NCI-H524 treated with DMSO at 0.1 percent for 48 hours (cell line): ENCODE measurements at places on chromosomes 12 and 14.

DNA sequence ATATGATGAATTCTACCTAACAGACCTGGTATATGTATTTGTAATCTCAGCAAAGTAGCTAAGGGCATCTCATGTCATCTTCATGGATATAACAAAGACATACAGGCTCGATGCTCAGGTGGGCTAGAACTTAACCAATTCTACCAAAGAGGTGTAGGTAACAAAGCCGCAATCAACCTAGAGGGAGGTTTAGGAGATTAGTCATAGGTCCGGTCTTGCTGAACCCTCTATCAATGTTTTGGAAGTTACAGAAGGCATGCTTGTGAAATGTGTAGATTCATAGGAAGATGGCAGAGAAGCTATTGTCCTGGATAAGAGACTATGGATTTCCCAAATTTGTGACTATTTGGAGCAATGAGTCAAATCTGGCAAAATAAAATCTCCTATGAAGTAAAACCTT lies 42.6 kb upstream of the SYCP3 start:
- DNase-seq = no peak

DNA sequence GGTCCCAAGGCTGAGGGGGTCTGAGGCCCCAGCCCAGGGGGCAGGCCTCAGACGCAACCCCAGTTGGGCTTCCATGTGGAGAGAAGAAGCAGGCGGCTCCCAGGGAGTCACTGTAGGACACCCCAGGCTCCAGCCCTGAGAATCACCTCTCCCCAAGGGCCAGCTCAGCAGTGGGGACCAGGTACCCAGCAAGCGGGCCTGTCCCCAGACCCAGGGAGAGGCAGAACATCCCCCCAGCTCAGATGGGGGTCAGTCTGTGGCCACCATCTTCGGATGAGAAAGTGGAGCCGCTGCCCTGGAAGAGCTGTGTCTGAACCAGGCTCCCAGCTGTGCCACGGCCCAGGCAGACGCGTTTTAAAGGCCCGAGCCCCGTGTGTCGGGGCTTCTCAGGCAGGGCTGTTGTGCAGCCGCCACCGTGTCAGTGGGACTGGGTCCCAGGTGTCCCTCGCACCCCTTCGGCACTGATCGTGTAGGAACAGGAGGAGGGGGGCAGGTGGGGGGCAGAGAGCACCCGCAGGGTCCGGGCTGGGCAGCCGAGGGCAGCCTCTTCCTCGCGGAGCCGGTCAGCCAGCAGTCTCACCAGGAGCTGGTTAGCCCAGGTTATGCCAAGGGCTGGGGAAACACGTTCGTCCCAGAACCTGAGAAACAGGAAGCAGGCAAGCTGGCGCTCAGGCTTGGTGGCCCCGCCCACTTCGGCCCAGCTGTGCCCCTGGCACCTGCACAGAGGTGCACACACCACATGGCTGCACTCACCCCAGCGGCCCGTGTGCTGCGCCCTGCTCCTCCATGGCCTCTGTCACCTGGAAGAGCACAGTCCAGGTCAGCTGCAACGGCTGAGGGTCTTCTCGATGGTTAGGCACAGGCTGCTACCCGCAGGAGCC lies 16.6 kb downstream of the XRCC3 start:
- DNase-seq = no peak

- DNase-seq = peak; percentile 52
Observed at GRCh38 chr12:26452511-26452910, 257.1 kb downstream of the SSPN start.

GRCh38 chr14:94394581-94395207 lies 6.3 kb upstream of the SERPINA1 start:
- no peak for DNase-seq

- DNase-seq = no peak
Observed at GRCh38 chr12:60266381-60266852, 670.6 kb downstream of the SLC16A7 start.

- no peak for DNase-seq
Observed at GRCh38 chr14:105937253-105938054, 411.1 kb downstream of the TMEM121 start.

- DNase-seq = no peak
Observed at GRCh38 chr12:131950182-131950913, 606 bp downstream of the EP400 start.

- DNase-seq = no peak
Observed at GRCh38 chr14:67764496-67764895, 51.9 kb downstream of the ZFYVE26 start.

- DNase-seq = no peak
Observed at GRCh38 chr14:86858591-86858990, 1134.4 kb downstream of the GALC start.

DNA sequence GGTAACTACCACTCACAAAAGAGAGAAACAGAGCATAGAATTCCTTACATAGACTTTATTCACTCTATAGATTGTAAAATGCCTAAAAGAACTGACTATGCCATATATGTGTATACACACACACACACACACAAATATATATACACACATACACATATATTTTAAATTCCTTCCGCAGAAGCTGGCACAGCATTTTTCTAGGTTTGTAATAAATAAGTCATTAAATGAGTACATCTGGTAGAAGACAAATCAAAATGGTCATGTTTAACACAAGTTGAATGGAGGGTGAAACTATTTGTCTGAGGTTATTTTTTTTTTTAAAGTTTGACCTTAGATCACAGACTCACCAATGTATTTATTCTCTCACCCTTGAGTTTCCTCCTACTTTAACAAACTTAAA lies 58.2 kb downstream of the CCER1 start:
- no peak for DNase-seq

- no peak for DNase-seq
Observed at GRCh38 chr14:54446161-54446693, 5.1 kb upstream of the CNIH1 start.

- no peak for DNase-seq
Observed at GRCh38 chr14:63032076-63032475, 13.2 kb downstream of the KCNH5 start.

DNA sequence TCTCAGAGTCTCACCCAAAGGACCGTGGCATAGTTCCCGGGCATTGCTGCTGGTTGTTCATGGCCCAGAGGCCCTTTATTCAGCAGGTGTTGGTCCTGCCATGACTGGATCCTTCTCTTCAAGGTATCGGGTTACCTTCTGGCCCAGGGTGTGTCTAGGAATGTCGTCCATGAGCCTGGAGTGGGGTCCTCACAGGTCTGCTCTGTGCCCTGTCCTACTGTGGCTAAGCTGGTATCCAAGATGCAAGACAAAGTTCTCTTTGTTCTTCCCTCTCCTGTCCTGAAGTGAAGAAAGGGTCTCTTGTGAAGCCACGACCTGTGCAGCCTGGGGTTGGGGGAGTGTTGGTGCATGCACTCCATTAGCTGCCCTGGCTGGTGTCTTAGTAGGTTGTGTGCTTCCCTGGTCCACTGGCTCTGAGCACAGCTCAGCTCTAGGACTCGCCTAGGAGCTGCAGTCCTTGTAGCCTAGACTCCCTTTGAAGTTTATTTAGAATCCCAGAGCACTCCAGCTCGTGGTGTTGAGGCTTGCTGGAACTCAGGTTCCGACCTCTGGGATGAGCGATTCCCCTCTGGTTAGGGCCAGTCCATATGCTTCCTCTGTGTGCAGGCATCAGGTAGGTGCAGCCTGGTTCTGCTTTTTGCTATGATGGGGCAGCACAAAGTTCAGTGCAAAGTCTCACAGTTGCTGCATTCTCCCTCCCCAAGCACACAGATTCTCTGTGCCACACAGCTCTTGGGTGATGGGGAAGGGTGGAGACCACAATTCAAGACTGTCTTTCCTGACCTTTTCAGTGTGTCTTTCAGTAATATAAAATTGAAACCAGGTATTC lies 117.4 kb downstream of the NUBPL start:
- DNase-seq = no peak

GRCh38 chr14:69753860-69754259 lies 13.1 kb upstream of the SRSF5 start:
- DNase-seq = no peak

GRCh38 chr12:70719672-70720420 lies 82.6 kb upstream of the PTPRB start:
- no peak for DNase-seq

DNA sequence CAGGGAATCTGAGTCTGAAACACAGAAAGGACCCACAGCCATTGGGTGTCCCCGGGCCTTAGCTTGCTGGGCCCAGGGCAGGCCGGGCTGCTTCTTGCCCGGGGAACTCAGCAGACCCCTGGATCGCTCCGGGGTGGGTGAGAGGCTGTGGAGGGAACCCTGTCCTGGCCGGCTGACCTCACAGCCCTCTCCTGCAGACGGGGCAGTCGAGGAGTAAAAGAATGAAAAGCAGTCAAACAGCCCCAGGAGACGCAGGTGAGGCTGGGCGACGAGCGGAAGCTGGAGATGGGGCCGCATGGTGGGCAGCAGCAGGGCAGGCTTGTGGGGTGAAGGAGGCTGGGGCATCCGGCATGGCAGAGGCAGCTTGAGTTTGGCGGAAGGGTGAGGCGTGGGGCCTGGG lies 57.0 kb downstream of the KIF26A start:
- no peak for DNase-seq

DNA sequence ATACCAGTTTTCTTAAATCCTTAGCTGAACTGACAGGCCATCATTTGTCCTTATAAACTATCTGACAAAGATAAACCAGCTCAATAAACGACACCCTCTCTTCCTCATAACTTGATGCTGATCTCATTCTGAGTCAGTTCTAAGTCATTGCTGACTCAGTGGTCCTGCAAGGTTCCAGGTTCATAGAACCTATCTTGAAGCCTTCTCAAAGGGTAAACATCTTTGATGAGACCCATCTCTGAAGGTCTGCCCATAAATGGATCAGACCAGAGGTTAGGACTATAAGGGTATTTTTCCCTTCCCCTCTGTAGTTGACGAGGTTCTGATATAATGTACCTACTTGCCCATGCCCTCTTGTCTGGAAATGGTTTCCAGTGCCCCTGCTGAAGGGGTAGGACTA lies 11.9 kb downstream of the NAA25 start:
- no peak for DNase-seq

DNA sequence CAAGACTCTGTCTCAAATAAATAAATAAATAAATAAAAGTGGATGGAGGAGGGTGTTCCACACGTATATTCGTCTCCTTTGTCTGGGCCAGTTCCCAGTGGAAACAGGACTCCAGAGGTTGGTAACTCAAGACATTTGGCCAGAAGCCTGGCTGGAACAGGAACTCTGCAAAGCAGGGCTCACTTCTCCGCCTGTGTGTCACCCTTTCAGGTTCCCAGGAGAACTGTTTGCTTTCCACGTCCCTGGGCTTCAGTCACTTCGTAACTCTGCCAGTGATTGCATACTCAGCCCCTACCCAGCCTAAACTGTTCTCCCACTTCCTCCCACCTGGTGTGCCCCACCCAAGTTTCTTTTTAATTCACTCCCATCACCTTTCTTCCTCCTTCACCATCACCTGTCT lies 7.0 kb upstream of the UBE2N start:
- DNase-seq = no peak

DNA sequence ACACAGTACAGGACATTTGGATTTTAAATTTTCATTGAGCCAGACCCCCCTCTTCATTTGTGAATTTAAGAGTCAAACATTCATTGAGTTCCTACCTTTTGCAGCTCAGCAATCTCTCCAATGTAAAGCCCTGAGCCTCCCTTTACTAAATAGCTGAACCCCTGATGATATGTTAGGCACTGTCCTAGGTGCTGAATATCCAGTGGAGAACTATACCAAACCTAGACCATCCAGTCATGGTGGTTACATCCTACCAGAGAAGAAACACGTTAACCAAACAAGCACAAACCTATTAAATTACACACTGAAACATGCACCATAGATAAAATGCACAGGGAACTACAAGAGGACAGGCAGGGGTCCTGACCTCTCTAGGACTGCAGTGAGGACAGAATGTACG lies 1585.3 kb upstream of the TMEM132C start:
- DNase-seq = no peak

GRCh38 chr14:49621114-49621881 lies 699 bp downstream of the MGAT2 start:
- DNase-seq = peak; percentile 45

GRCh38 chr14:102034301-102034700 lies 52.5 kb downstream of the HSP90AA1 start:
- DNase-seq = no peak

DNA sequence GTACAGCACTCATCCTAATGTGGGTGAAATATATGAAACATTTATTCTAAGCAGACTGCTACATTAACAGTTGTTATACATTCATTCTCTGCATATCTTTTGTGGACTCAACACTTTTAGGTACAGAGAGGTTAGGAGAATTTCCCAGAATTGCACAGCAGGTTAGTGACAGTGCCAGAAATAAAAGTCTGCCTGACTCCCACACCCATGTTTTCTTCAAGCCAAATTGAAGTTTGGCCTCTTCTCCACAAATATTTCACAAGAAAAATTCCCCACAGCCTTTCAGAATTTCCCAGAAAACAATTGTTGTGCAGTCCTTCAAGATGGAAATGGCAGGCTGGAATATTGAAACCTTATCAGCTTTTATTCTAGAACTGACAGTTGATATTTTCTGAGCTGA lies 464.8 kb downstream of the RAD51B start:
- DNase-seq = no peak
